ENCODE measurements at places on chromosomes 13 and 19. TPM values are rescaled to one million over a fixed set of nuclear protein-coding genes. Genes with fewer than 3 reads are reported as not detected.

The RPL13A gene
- total RNA-seq = 3,057 TPM

The BIVM gene
- 17.4 TPM for total RNA-seq

The CYP4F2 gene
- total RNA-seq = not detected

The GNA15 gene
- 4.6 TPM for total RNA-seq

The CGB2 gene
- total RNA-seq = not detected

The ERICH6B gene
- total RNA-seq = not detected

The CYP4F8 gene
- not detected for total RNA-seq

The DHPS gene
- total RNA-seq = 120 TPM

The CGB8 gene
- total RNA-seq = not detected

The COG3 gene
- 30.0 TPM for total RNA-seq

The METTL21C gene
- total RNA-seq = not detected

The IRGC gene
- total RNA-seq = not detected

The PSG5 gene
- not detected for total RNA-seq

The TEX101 gene
- not detected for total RNA-seq
